ENCODE measurements at places on chromosomes 3 and 15. TPM values are rescaled to one million over a fixed set of nuclear protein-coding genes. Genes with fewer than 3 reads are reported as not detected.

DNA sequence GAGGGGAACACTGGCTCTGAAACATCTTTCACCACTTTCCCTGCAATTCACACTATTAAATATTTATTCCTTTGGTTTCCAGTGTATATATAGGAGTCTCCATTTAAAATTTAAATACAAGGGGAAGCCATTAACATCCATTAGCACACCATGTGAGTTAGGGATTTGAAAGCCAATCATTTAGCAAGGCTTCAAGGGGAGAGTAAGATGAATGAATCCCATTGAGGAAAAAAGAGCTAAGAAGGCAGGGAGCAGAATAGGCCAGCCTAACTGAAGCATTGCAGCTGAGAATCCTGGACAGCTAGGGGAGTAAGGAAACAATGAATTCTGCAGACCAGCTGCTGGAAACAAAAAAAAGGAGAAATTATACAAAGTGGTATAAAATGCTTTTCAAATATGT is 426.1 kb downstream of the IL5RA start:
- no peak overlapping the region for H3K4me3 ChIP-seq
- no peaks in the 10 kb centered on the region for H3K27me3 ChIP-seq
- H3K36me3 ChIP-seq = no peaks in the 10 kb centered on the region

DNA sequence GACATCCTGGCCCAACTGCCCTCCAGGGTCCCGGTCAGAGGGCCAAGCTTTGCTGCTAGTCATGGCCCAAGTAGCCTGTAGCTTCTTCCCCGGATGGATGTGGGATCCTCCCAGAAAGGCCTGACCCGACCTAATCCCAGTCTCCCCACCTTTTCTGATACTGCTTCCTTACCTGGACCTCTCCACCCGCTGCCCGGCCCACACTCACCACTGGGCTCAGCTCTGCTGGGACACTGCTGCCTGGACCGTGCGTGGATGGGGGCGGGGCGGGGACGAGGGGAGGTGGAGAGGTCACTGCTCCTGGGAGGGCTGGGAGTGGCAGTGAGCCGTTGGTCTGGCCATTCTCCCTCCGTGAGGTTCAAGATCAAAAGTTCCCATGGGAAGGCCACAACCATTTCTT is 40.3 kb upstream of the FURIN start:
- no peak overlapping the region for H3K4me3 ChIP-seq
- H3K36me3 ChIP-seq = no peaks in the 10 kb centered on the region

DNA sequence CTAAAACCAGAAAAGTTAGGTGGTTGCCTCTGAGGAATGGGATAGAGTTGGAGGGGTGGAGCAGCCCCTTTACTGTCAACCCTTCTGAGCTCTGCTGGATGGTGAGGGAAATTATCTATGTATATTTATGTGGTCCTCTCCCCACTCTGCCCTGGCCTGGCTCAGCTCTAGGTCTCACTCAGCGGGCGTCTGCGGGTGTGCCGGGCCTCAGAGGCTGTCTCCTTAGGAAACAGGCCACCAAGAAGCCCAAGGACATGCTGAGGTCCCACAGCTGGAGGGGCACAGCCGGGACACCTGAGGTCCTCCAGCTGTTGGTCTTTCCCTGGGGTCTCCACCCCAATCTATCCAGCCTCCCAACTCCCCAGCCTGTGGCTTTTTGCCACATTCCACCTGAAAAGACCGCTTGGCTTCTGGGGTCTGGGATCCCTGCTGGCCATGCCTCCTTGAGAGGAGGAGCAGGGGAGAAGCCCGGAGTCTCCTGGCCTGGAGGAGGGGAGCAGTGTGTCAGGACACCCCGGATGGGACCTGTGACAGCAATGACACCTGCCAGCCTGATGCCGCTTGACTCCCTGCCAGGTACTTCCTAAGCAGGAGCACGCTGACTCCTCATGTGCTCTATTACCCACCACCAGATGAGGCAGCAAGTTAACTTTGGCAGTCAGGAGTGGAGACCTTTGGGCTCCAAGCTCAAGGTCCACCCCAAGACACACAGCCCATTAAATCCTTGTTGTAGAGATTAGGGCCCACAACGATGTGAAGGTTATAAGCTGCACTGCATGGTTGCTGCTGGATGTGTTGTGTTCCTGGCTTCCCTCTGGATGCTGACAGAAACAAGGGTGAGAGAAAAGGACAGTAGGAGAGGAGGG is at the start of gene SLC28A1:
SLC28A1 (plus strand) TSS at position 747 of the 866 bp plus-strand sequence. CDS start 3,099 bp downstream, outside the sequence.
- no peak within 1 kb of the TSS for H3K4me3 ChIP-seq
- H3K36me3 ChIP-seq = no peaks in the 10 kb centered on the region
- H3K27ac ChIP-seq = no peak within 1 kb of the TSS
- DNase-seq = no peak
- no peaks in the 10 kb centered on the region for H3K4me1 ChIP-seq
- no peaks in the 10 kb centered on the region for H3K27me3 ChIP-seq

DNA sequence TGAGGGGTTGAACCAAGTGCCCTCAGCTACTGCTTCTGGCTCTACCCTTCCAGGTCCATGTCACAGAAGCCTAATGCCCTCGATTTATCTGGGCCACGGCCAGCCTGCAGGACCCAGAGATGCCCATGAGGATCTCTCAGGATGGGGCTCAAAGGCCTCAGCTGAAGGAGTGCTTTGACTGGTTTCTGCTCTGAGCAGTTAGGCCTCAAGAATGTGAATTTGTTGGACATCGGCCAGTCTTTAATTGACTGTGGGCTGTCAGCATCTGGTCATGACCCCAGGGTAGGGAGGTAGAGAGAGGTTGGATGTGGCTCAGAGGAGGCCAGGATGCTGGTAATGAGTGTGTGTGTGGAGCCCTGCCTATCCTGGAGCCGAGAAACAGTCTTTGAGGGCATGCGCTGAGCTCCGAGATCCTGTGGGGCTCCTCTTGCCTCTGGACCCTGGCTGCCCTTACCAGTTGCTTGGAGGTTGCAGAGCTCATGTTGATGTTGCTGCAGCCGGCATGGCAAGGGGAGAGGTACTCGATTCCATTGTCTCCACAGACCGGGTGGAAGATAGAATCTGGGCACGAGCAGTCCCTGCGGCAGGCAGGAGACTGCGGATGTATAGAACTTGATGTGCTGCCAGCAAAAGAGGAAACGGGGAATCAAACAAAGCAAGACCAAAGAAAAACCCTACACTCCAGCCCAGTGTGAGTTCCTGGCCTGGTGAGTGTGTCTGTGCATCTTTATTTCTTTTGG is 49.1 kb upstream of the RAB6B start:
- H3K4me1 ChIP-seq = peaks cover 38% of the 10 kb centered on the region
- H3K4me3 ChIP-seq = no peak overlapping the region
- no peaks in the 10 kb centered on the region for H3K27me3 ChIP-seq

Gene CHRD
- total RNA-seq = 0.24 TPM
